Keratinocyte (primary cell): ENCODE measurements at places on chromosomes 1 and 21. TPM values are rescaled to one million over a fixed set of nuclear protein-coding genes. Genes with fewer than 3 reads are reported as not detected.

DNA sequence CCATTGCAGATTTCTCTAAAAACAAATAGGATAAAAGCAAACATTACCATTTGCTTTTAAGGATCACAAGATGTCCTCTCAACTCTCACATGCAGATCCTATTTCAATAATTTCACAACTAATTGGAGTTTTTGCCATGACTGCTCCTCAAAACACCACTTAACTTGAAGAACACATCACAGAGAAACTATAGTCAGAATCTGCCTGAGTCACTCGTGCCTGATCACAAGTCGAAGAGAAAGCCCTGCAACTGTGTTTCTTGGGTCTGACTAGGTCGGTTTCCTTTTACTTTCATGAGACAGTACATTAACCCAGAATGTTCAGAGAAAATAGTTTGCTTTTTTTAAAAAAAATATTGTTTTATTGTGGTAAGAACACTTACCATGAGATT is 46.3 kb upstream of the SMYD2 start:
- DNase-seq = no peak

Gene BSND
- not detected in 3 replicates for polyA plus RNA-seq

Gene HES2
- 30.1 to 51.6 TPM (median 33.9 TPM) in 3 replicates for polyA plus RNA-seq

Gene LIN28A
- polyA plus RNA-seq = 0.03 TPM in 1 of 3 replicates, not detected in the others

DNA sequence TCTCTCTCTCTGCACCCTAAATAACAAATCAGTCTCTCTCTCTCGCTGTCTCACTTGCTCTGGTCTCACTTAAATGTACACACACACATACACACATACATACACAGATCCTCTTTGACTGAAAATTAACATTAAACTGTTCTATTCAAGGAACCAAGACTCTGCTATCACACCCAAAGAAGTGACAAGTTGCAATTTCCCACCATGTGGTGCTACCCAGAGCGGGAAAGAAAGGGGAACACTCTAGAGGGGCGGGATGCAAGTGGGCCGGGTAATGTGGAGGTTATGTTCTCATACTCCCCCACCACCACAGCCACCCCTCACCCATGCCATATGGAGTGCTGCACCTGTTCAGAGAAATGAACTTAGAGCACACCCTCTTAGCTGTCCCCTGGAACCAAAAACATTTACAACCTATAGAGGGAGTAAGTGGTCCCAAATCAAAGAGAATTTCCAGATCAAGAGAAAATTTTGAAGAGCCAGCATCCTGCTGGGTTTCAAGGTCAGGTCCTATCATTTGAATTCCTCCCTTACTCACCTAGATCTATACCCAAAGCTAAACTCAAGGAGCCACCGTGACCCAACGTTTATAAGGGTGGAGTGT is 319.4 kb downstream of the BRINP2 start:
- DNase-seq = no peak

Gene NCAM2
- polyA plus RNA-seq = 0.02 to 0.23 TPM (median 0.16 TPM) in 3 replicates

Gene PERM1
- polyA plus RNA-seq = not detected in 3 replicates

Gene ZNF683
- polyA plus RNA-seq = not detected in 3 replicates

Gene HDGF
- 172 to 240 TPM (median 196 TPM) in 3 replicates for polyA plus RNA-seq

- no peak for DNase-seq
Observed at GRCh38 chr1:9691691-9692090, 40.2 kb downstream of the PIK3CD start.

GRCh38 chr1:196654271-196654670 is 2.4 kb downstream of the CFH start:
- no peak for DNase-seq

DNA sequence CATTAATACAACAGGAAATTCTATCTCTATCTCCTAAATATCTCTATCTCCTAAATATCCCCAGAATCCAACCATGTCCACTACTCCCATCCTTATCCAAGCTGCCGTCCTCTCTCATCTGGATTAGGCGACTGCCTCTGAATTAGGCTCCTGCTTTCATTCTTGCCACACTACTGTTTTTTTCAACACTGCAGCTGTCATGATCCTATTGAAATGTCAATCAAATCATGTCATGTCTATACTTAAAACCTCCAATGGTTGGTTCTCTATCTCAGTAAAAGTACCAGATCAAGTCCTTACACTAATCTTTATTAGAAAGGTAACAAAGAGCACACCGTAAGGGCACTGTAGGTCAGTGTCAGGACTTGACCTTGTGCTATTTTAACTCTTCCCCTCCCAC is 82.0 kb upstream of the NFIA start:
- DNase-seq = no peak

Gene C1orf74
- polyA plus RNA-seq = 48.0 to 65.6 TPM (median 58.1 TPM) in 3 replicates

DNA sequence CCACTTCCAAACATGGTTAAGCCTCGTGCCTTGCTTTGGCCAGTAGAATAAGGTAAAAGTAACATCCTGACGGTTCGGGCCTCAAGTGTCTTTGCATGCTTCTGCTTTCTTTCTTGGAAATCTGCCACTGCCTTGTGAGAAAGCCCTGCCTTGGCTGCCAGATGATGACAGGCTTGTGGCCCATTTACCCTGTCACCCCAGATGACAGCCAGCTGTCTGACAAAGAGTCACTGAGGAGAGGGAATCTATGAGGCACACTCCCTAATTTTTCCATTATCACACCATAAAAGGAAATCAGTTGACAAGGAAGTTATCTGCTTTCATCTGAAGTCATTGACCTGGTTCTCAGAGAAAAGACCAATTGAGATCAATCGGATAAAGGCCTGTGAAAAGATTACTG is 199.8 kb downstream of the USH2A start:
- DNase-seq = no peak

Gene OLFML3
- polyA plus RNA-seq = 2.3 to 4.4 TPM (median 2.8 TPM) in 3 replicates

Gene ABCD3
- 18.3 to 34.9 TPM (median 19.4 TPM) in 3 replicates for polyA plus RNA-seq

- DNase-seq = no peak
Observed at GRCh38 chr1:233439721-233440120, 112.2 kb downstream of the MAP3K21 start.

Gene OPRD1
- polyA plus RNA-seq = not detected in 3 replicates

DNA sequence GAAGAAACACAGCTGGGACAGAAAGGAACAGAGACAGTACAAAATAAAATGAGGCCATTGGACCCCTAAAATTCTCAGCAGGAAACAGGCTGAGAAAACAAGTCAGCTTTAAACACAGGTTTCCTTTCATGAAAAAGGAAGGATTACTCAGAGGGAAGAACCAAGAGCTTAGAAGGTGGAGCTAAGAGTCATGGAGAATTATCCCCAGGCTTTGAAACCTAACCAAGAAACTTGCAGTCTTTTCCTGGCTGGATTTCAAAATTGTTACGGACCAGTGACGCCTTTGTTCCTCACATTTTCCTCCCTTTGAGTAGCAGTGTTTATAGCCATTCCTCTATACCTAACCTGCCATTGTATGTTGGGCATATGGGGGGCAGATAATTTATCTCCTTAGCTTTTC is 8.8 kb downstream of the HMGB4 start:
- DNase-seq = no peak

Gene SAMSN1
- not detected in 3 replicates for polyA plus RNA-seq

- no peak for DNase-seq
Observed at GRCh38 chr21:33332143-33332542, 7.4 kb downstream of the IFNAR1 start.

Gene NR5A2
- 0.01 to 0.05 TPM in 2 of 3 replicates, not detected in the other for polyA plus RNA-seq

DNA sequence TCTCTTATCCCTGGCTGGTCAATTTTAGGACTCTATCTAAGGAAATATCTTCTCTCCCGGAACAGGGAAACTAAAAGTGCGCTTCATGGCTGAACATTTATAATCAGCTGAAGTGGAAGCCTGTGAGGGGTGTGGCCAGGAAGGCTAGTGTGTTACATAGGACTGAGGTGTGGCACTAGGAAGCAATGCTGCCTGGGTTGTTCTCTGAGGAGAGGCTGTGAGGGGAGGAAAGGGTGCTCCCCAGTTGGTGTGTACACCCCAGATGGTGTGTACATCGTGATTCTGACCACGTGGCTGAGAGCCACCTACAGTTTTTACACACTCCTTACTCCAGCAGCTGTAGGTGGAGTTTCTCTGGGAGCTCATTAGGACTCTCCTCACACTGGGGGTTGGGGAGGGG is 16.3 kb downstream of the NTPCR start:
- no peak for DNase-seq

DNA sequence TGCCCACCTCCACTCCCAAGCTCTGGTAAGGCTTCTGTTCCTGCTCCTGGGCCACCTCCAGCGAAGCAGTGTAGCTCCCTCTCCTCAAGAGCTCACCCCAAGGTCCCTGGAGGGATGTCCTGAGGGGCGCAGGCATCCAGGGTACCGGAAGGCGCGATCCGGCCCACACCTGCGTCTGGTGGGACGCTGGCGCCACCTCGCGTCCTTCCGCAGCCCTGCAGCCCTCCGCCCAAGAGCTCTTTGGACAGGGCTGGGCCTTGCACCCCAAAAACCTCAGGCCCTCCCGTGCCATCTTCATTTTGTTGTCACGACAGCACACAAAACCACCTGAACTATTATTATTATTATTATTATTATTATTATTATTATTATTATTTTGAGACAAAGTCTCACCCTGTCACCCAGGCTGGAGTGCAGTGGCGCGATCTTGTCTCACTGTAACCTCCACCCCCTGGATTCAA is 49.2 kb upstream of the PAX7 start:
- DNase-seq = no peak

Gene ZNF648
- not detected in 3 replicates for polyA plus RNA-seq

DNA sequence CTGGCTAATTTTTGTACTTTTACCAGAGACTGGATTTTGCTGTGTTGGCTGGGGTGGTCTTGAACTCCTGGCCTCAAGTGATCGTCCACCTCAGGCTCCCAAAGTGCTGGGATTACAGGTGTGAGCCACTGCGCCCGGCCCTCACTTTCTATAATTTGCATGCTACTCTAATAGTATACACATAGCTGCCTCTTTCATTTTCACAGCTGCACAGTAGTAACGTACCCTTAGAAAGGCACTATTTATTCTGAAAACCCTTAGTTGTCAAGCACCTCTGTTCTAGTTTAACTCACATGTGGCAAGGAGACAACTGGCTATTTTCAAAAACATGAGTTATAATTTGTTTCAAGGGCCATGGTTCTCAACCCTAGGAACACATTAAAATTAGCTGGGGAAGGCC is 17.2 kb downstream of the TPM3 start:
- DNase-seq = no peak

Gene VSIG8
- polyA plus RNA-seq = 0.48 to 1.5 TPM (median 0.56 TPM) in 3 replicates

Gene NUCKS1
- 38.0 to 71.6 TPM (median 46.1 TPM) in 3 replicates for polyA plus RNA-seq

DNA sequence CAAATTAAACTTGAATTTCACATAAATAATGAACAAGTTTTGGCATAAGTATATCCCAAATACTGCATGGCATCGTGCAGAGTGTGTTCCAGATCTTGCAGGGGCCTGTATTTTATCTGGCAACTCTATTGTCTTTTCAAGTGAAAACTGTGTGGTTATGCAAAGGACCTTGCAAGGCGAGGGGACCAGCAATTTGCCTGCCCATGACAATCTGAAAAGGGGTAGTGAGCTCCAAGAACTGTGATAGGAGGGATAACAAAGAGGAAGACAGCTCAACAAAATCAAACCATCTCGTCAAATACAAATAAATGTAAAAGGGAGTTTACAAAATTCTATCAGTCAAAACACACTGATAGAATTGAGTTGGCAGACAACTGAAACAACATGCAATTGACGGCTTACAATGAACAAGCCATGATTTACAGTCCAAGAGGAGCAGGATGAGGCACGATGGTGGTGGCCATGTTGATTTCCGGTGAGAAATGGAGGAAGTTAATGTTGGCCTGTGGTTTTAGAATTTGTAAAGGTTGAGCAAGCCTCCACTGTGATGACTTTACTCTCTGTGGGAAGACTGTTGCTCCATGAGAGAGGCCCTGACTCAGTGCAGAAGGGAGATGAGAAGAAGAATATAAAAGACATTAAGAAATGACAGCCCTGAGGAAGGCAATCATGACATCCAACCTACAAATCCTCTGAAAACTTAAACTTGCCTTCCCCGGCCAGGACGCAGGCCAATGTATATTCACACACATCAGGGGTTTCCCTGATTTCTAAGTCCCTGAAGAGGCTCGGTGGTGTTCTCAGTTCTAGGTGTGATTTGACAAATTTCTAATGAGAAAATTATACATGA is 132.2 kb downstream of the ADSS2 start:
- DNase-seq = no peak

GRCh38 chr1:30763651-30764248 is 6.2 kb upstream of the LAPTM5 start:
- DNase-seq = no peak

GRCh38 chr1:158274797-158275196 is 14.9 kb upstream of the CD1C start:
- no peak for DNase-seq

Gene ANGPTL3
- polyA plus RNA-seq = not detected in 3 replicates

DNA sequence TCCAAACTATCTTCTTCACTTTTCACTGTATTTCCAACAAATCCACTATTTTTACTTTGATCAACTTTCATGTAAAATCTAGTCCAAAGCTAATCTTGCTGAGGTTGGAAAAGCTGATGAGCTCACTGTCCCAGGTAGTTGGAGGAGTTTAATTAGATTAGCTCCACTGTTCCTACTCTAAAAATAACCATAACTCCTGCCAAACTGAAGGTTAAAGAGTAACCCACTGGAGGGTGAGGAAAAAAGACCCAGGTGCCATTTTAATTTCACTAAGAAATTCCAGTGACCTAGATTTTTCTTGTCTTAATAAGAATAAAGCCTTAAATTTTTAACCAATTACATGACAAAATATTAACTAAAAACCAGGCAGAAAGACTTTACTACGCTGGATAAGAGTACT is 15.3 kb downstream of the DCAF8 start:
- DNase-seq = no peak

- DNase-seq = no peak
Observed at GRCh38 chr1:162422662-162423375, 10.9 kb upstream of the SH2D1B start.

Gene INKA2
- 1.8 to 2.8 TPM (median 2.7 TPM) in 3 replicates for polyA plus RNA-seq

DNA sequence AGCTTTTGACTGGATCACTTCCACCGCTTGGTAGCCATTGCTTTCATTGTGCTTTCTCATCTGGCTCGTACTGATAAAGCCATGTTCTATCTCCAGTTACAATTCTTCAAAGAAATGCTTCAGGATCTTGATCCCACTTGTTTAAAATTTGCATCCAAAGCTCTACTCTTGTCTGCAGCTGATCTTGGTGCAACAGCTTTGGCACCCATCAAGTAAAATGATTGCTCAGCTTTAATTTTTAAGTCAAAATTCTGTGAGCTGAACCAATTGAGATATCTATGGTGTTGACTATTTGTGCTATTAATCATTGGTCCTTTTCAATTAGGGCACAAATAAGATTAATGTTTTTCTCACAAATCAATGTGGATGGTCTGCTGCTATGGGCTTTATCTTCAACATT is 54.8 kb upstream of the DUSP10 start:
- DNase-seq = no peak

GRCh38 chr1:225596736-225597135 is 56.2 kb downstream of the ENAH start:
- no peak for DNase-seq

DNA sequence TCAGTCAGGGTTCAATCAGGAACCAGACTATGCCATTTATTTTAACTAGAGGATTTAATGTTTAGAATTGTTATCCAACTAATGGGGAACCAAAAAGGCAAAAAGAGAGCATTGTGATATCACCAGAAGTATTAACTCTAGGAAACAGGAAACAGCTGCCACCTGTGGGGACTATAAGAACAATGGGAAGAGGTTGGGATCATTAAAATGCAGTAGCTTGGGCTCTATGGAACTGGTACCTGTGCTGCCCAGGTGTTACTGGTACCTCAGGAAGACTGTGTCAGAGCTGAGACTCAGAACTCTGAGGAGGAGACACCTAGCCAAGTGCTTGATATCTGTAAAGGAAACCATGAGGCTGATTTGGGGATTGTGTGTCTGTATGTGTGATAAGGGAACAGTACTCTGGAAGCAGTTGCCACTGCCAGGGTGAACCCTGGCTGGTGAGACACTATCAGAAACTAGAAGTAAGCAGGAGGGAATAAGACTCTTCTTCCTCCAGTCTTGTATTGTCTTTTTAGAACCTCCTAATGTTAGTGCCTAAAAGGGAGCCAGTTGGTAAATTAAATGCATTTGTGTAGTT is 49.4 kb downstream of the MAN1A2 start:
- no peak for DNase-seq

Gene CD5L
- not detected in 3 replicates for polyA plus RNA-seq
